ENCODE measurements at places on chromosomes 3 and 15.

GRCh38 chr15:58555162-58556027 lies 123.6 kb downstream of the LIPC start:
- DNase-seq: no peak

GRCh38 chr3:39149498-39150147 lies 3.8 kb downstream of the CSRNP1 start:
- no peak for DNase-seq

DNA sequence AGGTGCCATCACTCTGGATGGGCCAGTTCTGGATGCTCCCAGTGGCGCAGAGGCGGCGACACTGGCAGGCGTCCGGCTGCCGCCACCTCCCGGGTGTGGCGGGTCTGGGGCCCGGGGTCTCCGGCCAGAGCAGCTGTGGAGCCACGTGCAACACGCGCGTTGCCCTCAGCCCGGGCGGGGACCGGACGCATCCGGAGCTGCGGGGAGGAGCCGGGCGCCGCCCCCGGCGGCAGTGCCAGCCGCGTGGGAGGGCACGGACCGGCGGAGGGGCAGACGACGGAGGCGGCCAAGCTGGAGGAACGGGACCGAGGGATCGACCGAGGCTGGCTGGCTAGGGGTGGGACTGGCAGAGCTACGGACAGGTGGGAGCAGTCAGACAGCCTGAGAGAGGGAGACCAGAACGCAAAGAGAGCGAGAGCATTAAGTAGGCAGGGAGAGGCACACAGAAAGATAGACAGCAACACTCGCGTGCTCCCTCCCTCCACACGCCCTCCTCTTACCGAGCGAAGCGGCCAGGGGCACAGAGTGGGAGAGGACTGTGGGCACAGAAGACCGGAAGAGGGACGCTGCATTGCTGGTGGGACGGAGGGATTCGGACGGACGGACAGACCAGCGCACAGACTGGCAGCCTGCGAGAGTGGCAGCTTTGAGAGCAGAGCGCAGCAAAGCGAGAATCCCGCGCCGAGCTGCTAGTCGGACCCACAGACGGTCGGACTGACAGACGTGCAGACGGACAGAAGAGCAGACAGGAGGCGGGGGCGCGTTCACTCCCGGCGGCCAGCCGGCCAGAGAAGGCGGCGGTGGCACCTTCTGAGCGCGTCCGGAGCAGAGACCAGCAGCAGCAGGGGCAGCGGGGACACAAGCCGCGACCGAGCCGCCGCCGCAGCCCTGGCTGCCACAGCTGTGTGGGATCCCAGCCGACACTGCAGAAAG lies at the start of gene ARPP21:
ARPP21 (plus strand) TSS at position 272 of the 933 bp plus-strand sequence. CDS start 42,227 bp downstream, outside the sequence.
- DNase-seq: no peak

GRCh38 chr15:57692709-57693108 lies 13.8 kb upstream of the POLR2M start:
- no peak for DNase-seq

GRCh38 chr15:70343961-70344621 lies 246.4 kb upstream of the TLE3 start:
- DNase-seq: no peak

DNA sequence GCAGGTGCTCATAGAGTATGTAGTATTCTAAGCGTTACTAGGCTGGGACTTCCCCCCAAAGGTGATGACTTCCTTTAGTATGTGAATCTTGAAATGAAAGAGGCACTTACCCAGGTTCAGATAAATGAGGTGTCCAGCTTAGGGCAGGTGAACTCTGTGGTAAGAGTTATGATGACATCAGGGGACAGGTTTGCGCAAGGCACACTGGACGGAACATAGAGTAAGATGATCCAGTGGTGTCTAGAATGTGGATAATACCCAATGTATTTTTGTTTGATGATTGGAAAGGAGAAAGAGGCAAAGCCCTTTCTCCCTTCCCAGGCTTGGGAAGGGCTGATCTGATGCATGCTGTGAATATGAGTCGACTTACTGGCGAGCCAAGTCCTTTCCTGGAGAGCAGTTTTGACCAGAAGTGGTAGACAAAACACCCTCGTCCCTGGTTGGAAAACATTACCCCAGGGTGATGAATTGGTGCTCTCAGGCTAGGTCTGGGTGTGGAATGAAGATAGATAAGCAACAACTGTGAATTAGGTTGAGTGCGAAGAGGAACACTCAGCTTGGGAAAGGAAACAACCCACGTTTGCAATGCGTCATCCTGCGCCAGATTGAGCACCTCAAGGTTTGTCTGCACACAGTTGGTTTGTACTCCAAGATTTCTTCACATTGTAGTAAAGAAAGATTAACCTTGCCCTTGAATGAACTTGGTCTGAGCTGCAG lies 124.2 kb downstream of the GHSR start:
- no peak for DNase-seq

DNA sequence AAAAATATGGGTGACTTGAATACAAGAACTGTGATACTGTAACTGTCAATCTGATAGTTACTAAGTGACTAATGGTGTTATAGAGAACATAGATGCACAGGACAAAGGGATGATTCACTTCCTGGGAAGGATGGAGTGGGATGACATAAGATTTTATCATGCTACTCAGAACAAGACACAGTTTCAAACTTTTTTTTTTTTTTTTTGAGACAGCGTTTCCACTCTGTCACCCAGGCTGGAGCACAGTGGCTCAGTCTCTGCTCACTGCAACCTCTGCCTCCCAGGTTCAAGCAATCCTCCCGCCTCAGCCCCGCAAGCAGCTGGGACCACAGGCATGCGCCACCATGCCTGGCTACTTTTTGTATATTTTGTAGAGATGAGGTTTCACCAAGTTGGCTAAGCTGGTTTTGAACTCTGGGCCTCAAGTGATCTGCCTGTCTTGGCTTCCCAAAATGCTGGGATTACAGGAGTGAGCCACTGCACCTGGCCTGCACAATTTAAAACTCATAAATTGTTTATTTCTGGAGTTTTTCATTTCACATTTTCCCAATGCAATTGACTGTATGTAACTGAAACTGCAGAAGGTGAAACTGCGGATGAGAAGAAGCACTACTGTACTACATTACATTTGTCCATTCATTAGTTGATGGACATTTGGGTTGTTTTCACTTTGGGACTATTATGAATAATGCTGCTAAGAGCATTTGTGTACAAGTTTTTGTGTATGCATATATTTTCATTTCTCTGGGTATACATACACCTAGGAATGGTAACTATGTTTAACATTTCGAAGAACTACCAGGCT lies 40.6 kb downstream of the ADIPOQ start:
- DNase-seq: no peak

DNA sequence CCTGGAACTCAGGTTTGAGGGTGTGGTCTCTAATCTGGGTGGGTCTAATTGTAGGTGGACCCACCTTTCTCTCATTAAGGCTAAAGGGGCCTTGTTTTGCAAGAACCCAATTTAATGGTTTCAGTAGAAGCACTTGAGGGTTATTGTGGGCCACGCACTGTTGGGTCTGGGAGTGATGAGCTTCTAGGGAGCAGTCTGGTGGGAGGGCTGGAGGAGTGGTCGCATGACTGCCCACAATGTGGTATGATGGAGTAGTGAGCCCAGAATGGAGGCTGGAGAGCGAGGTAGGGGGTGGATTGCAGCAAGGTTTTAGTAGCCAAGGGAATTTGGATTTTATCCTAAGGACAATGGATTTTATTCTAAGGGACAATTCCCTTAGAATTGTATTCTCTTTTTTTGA lies 2.7 kb downstream of the TATDN2 start:
- no peak for DNase-seq

- DNase-seq: no peak
Measured at GRCh38 chr3:72663429-72663828, 184.8 kb downstream of the SHQ1 start.

DNA sequence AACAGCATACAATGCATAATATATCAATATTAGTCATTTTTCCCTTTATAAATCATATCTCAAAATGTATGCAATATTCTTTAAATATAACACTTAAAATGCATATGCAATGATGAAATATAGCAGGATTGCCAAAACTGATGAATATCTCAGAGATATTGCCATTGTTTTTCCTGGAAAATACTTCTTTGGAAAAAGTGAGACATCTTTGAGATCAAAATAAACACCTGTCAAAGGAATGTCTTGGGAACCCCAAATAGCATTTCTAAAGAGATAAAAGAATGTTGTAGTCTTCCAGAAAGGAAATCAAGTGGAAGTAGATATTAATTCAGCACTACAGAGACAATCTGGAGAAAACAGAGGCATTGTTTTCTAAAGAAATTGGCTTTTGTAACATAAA lies 457.8 kb upstream of the UBE2E2 start:
- no peak for DNase-seq

DNA sequence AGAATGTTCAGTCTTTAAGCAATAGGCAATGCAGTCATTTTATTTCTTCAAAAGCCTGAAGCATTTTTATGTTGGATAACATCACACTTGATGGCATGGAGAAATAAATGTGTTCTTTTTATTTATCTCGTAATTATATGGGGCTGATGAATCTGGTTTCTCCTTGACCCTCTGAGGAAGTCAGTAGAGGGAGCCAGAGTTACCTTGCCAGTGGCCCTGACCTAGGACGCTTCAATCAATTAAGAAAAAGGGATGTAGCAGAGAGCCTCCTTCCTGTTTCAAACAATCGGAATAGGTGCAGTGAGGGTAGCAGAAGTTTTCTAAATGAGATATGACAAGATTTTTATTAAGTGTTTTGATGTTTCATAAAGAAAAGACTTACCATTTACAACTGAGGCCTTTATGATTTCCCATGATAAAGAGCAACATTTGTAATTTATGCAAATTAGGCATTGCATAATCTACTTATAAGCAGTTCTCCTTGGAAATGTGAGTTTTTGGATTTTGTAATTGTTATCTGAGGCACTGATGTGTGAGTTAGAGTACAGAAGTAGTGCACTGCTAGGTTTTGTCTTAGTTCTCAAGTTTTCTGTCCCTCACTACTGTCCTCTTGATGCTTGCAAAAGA lies 129.1 kb downstream of the RAP2B start:
- peak; percentile 7 for DNase-seq

GRCh38 chr3:184629555-184630160 lies 68.1 kb downstream of the EPHB3 start:
- no peak for DNase-seq

DNA sequence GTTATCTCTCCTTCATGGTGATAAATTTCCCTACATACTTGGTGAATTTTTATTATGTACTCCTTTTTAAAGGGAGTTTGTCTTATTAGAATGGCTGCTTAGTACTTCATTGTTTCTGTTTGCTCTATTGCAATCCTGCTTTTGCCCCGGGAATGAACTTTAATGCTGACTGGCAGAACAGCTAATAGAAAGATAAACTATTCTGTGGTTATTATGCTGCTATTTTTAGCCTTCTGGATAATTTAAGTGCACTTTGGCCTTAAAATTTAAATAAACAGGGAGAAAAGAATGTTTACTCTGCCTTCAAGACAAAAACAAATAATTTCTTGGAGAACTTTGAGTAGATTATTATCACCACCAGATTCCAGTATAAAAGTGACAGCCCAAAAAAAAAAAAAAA lies 413.8 kb upstream of the CCDC54 start:
- DNase-seq: no peak

- no peak for DNase-seq
Measured at GRCh38 chr3:55524565-55525244, 37.6 kb upstream of the WNT5A start.
